Urothelium cell line (cell line): ENCODE measurements at places on chromosomes 7 and 10.
A peak's percentile ranks its signal among the peaks of the same experiment; 100 is the strongest.

- no peak for DNase-seq
Measured at GRCh38 chr7:55299273-55299967, 65.7 kb upstream of the LANCL2 start.

- no peak for DNase-seq
Measured at GRCh38 chr10:77106676-77107075, 530.9 kb downstream of the KCNMA1 start.

DNA sequence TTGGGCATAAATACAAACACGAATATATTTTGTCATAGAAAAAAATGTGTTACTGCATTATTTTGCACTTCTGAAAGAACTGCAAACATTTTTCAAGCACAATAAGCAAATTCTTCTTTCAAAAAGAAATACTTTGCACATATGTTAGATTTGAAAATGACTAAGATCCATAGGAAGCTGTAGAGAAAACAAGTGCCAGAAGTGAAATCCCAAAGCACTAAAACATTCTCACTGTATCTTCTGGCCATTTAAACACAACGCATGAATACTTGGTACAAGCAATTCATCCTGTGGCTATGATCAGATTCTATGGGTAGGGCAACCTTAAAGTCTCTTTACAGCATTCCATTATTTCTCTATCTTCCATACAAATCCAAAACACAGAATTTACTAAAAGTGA, 225.4 kb upstream of the IMMP2L start:
- DNase-seq, result no peak

DNA sequence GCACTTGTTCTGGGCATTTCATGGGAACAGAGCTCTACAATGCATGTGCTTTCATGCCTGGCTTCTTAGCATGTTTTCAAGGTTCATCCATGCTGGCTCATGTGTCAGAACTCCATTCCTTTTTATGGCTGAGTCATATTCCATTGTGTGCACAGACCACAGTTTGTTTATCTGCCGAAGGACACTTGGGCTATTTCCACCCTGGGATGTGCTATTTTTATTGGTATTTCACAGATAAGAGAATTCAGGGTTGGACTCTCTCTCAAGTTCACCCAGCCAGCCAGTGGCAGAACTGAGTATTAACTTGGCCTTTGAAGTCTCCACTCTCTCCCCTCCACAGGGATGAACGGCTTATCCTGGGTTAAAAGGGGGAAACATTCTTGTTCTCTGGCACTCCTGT, 190.7 kb upstream of the GPR26 start:
- DNase-seq, result no peak

DNA sequence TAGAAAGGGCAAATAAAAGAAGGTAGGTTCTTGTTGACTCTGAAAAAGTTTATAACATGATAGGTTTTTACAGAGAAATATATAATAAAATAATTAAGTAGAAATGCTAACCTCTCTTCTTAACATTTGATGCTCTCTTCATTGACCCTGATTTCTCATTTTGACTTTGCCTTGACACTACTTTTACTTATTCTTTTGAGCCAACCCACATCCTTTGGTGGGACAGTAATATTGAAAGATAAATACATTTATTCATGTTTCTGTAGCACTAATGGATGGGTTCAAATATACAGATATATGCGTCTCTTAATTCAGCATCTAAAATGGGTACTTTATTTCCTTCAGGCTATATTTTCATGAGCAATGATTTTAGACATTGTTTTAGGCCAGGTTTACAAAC, 34.4 kb downstream of the DDC start:
- DNase-seq, result no peak

- DNase-seq, result no peak
Measured at GRCh38 chr10:71494980-71495381, 98.3 kb downstream of the CDH23 start.

- no peak for DNase-seq
Measured at GRCh38 chr10:69939061-69939460, 113.6 kb upstream of the MACROH2A2 start.

GRCh38 chr7:102103027-102103372, 183.7 kb upstream of the SH2B2 start:
- no peak for DNase-seq

GRCh38 chr10:1203704-1204103, 147.5 kb downstream of the WDR37 start:
- no peak for DNase-seq

GRCh38 chr10:43965033-43965917, 316.6 kb upstream of the ZNF32 start:
- peak; percentile 48 for DNase-seq

GRCh38 chr10:102313221-102313896, 68.0 kb downstream of the GBF1 start:
- no peak for DNase-seq

DNA sequence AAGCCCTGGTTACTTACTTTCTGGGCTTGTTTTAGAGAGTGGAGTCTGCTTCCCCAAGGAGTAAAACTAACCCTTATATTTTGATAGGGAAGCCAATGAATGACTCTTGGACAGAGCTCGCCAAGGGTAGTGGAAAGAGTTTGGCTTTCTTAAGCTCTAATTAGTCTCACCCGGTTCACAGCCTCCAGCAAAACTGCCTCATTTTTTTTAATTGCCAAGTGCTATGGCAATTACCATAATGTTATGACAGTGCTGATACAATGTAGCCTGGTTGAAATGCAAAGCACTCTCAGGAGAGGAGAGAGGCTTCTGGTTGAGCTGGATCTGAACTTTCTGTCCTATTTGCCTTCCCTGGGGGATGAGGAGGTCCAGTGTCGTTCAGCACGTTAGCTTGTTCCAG, 376.1 kb upstream of the CHRM2 start:
- no peak for DNase-seq
